ENCODE measurements at places on chromosomes 5 and 9.

- DNase-seq, result no peak
Measured at GRCh38 chr9:123608104-123608503, 252.1 kb downstream of the CRB2 start.

DNA sequence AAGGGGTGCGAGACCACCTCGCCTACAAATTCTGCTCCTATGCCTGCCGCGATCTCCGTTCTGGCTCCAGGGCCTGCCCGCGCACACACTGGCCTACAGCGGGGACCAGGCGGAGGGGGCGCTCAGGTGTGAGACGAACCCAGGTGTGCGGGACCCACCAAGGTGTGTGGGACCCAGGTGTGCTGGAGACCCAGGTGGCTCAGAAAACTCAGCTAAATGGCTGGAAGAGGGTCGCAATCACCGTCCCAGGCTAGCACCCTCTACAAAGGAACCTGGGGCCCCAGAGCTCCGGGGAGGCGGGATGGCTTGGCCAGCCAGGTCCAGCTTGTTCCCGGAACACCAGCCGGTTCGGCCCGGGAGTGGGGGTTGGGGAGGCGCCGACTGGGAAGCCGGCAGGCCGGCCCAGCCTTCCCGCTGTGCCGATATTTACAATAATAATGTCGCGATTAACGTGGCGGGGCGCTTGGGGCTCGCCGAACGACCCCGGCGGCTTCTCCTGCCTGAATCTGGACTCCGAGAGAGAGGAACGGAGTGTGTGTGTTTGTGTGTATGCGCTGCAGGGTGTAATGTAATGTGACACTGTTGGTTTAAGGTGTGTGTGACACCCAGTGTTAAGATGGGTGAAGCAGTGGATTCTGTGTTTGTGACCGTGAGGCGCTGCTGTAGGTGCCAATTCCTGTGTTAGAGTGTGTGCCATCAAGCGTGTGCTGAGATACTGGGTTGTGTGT is 1.4 kb downstream of the PCDH1 start:
- DNase-seq, result no peak

DNA sequence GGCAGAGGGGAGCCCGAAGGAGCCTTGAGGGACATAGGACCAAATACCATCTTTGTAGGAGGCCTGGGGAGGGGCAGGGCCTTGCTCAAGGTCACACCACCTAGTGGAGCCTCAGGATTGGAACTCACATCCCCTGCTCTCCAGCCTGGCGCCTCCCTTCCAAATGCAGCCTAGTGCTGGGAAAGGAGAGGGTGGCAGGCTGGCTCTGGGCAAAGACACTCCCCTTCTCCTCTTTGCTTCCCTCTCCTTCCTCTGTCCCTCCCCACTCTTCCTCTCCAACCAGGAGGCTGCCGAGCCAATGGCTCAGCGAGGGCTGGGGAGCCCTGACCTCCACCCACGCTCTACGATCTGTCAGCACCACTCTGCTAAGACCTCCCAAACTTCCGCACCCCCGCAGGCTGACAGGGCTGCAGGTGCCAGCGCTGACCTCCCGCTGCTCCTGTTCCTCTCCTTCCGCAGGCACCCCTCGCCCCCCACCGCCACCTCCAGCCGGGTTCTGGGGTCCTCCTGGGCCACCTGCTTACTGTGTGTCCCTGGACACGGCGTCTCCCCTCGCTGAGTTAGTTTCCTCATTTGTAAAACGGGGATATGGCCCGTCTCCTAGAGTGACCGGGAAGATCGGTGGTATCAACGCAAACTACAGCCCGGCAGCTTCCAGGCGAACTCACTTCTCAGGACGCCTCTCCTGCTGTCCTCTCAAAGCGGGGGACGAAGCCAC is 52.9 kb downstream of the C9orf50 start:
- peak; percentile 67 for DNase-seq

DNA sequence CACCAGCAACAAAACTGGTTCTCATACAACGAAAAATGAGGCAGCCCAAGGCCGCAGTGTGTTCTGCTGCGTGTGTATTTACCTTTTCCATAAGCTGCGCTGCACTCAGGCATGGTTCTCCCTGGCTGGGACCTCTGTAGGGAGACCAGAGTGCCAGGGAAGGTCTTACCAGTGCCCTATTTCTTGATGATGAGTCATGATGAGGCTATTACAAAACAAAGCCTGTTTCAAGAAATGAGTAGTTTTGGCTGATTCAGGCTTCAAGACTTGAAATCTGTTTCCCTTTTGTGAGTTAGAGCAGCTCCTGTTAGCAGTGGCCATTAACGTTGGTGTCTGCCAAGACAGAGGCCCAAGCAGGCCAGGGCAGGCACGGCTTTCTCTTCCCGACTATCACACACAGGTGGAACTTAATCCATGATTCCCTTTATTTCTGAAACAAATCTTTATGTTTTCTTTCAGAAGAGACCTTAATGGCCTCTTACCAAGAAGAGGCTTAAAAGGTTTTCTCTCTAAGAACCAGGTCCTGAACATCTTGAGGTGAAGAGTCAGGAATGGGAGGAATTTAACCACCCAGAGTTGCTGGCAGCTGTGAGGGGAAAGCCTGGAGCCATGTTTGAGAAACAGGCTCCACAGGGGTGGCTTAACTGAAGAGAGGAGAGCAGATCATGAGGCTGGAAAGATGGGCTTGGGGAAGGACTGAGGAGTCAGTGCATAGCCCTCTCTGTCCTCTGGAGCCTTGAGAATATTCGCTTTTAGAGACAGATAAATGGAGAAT is 41.4 kb upstream of the TIFAB start:
- peak; percentile 77 for DNase-seq

DNA sequence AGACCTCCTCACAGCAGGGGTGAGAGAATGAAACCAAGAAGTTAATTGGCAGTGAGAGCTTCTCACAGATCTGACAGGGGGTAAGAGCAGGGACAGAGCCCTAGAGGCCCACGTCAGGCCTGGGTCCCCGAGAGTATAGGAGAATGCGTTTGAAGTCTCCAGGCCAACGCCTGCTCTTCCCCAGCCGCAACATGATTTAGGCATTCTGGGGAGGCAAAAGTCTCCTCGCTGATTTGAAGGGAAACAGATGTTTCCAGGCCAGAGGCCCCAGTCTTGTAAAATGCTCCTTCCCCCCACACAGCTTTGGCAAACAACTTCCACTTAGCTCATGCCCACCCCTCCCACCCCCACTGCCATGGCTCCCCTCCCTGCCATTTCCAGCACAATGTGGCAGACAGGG is 239.2 kb upstream of the TRIM32 start:
- DNase-seq, result no peak

GRCh38 chr5:170081616-170082015 is 24.1 kb upstream of the FOXI1 start:
- no peak for DNase-seq

DNA sequence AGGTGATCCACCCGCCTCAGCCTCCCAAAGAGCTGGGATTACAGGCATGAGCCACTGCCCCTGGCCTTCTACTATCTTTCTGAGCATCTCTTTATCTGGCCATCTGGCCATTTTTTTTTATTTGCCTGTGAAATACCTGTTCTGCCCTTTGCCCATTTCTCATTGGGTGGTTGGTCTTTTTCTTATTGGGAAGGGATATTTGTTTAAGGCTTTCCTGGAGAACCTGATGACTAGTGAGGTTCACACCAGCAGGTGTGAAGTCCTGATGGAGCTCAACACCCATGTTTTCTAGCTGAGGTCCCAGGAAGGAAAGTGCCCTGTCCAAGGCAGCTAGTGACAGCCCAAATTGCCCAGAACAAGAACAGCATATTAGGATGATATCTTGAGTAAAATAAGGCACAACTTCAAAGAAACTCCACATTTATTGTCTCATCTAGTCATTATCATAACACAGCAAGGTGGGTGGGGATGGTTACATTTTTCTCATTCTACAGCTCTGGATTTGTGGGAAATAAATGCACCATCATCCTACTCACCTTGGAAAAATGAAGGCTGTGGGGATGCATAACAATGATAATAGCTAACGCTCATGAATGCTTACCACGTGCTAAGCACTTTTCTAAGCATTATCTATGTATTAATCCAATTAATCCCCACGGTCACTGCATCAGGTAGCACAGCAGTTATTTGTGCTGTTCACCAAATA is 20.3 kb downstream of the SLC36A3 start:
- no peak for DNase-seq

GRCh38 chr9:130024597-130024994 is 18.4 kb downstream of the FNBP1 start:
- no peak for DNase-seq

DNA sequence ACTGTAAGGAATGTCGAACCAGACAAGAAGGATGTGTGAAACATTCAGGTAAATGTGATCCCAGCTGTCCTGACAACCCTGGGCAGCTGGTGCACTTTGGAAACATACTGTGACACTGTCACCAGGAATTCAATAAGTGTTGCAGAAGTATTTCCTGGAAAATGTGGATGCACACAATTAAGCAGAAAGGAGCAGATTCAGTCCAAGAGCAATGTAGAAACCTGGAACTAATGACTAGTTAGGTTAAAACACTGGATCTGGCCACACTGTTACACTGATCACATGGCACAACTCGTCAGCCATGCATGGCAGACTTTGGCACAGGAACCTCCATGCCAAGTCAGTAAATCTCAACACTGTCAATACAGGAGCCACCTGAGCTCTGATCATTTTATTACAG is 109.0 kb downstream of the FAM174A start:
- DNase-seq, result no peak

Measured in iris pigment epithelial cell (primary cell).